Activated CD4-positive, alpha-beta T cell treated with anti-CD3 and anti-CD28 coated beads for 4 hours (primary cell): ENCODE measurements at places on chromosomes 7 and 10.

DNA sequence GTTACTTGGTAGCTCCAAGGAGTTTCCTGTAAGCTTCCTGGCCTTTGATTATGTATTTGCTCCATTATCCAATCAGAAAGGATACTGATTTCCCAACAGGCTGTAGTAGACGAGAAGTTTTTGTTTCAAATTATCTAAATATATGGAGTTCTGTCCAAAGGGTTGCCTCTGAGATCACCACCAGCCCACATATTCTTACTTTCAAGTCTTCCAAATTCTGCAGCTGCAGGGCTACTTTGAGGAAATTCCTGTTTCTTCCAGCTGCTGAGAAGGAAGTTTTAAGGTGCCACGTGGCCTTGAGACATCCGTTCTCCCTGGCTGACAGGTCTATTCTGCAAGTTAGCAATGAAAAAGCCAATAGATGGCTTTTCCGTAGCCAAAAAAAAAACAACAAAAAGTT is 286.0 kb downstream of the TWIST1 start:
- no peak for DNase-seq

GRCh38 chr10:110379831-110380230 is 75.1 kb upstream of the SMNDC1 start:
- DNase-seq: no peak

- DNase-seq: no peak
These were observed 26.4 kb downstream of the SLC16A9 start for GRCh38 chr10:59682986-59683937.

- no peak for DNase-seq
These were observed 5.7 kb downstream of the ARHGAP22 start for GRCh38 chr10:48598936-48599829.

- no peak for DNase-seq
These were observed 38.3 kb upstream of the TAC1 start for GRCh38 chr7:97693586-97693985.

GRCh38 chr10:60890811-60891210 is 53.2 kb downstream of the RHOBTB1 start:
- DNase-seq: no peak

DNA sequence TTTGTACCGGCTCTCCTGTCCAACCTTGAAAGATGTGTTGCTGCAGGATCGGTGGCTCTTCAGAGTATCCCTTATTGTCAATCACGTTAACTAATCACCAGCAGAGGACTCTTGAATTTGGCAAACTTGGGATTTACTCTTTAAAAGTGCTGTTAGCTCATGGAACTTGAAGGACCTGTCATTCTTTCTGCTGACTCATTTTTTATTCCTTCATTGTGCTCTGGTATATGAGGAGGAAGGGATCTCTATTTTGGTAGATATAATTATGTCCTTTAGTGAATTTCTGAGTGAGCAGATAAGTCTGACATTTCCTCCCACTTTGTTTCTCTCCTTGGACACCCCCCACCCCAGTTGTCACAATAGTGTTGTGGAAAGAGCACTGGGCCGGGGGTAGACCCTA is 175.1 kb upstream of the HDAC9 start:
- DNase-seq: no peak

GRCh38 chr7:14905764-14906163 is 3.2 kb upstream of the DGKB start:
- DNase-seq: no peak
